ENCODE measurements at places on chromosomes 12 and 14. TPM values are rescaled to one million over a fixed set of nuclear protein-coding genes. Genes with fewer than 3 reads are reported as not detected.

GRCh38 chr14:93544212-93544611 lies 113.5 kb downstream of the UNC79 start:
- H3K4me3 ChIP-seq, result no peak overlapping the region
- H3K4me1 ChIP-seq, result no peaks in the 10 kb centered on the region
- H3K27me3 ChIP-seq, result no peaks in the 10 kb centered on the region
- no peak overlapping the region for H3K27ac ChIP-seq
- H3K36me3 ChIP-seq, result no peaks in the 10 kb centered on the region
- no peak for ATAC-seq

- no peaks in the 10 kb centered on the region for H3K36me3 ChIP-seq
- ATAC-seq, result no peak
- no peak overlapping the region for H3K27ac ChIP-seq
- H3K4me3 ChIP-seq, result no peak overlapping the region
- H3K4me1 ChIP-seq, result no peaks in the 10 kb centered on the region
- no peaks in the 10 kb centered on the region for H3K27me3 ChIP-seq
Measured at GRCh38 chr14:64965356-64966000, 6.7 kb downstream of the RAB15 start.

GRCh38 chr14:61470961-61471293 lies 149.5 kb downstream of the PRKCH start:
- ATAC-seq, result no peak
- no peaks in the 10 kb centered on the region for H3K27me3 ChIP-seq
- H3K4me1 ChIP-seq, result peaks cover 23% of the 10 kb centered on the region
- peak overlapping the region; percentile 73 for H3K27ac ChIP-seq
- H3K36me3 ChIP-seq, result no peaks in the 10 kb centered on the region

DNA sequence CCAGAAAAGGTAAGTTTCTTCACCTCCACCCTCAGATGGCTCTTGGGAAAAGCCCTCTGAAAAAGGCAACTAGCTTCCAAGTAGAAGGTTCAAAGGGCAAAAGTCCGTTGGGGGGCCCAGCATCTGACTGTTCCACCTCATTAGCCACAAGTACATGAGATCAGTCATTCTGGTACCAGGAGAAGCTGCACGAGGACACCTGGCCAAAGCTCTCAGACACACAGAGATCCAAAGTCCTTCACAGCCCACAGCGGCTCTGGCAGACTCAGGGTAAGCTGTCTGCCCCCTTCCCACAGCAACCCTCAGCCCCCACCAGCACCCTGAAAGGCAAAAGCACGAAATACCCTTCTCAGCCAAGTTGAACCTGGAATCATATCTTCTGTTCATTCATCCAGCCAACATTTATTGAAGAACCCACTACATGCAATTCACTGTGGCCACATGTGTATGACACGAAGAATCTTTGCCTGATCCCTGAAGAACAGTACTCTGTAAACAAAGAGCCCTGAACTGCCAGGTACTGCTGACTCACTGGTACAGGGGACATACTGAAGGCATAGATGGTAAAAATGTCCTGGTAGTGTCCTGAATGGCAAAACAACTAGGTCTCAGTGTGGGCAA lies 19.0 kb downstream of the SLC7A7 start:
- H3K4me1 ChIP-seq, result no peaks in the 10 kb centered on the region
- H3K27ac ChIP-seq, result no peak overlapping the region
- no peaks in the 10 kb centered on the region for H3K36me3 ChIP-seq
- ATAC-seq, result no peak

SALL2 gene
- 23.8 TPM for total RNA-seq
